Activated T-helper 2 cell treated with anti-CD3 and anti-CD28 coated beads, Interferon-gamma antibody, Interleukin-2, Interleukin-4, amounts not matched to agents 10 μg/mL and 5 μg/mL and 100 μg/mL, durations not matched to agents 14 hours and 24 hours and 36 hours (primary cell): ENCODE measurements at places on chromosomes 5 and 9. TPM values are rescaled to one million over a fixed set of nuclear protein-coding genes. Genes with fewer than 3 reads are reported as not detected.

Gene SPIN1
- 26.5 and 32.6 TPM in 2 replicates for total RNA-seq

Gene TNC
- total RNA-seq: 1.5 and 1.9 TPM in 2 replicates

Gene TMEM252
- not detected in 2 replicates for total RNA-seq

Gene PGGT1B
- total RNA-seq: 39.1 and 39.5 TPM in 2 replicates

Gene IRX1
- total RNA-seq: not detected in 2 replicates

Gene FCN2
- not detected in 2 replicates for total RNA-seq

Gene FBXO4
- 16.1 and 17.2 TPM in 2 replicates for total RNA-seq
